ENCODE measurements at places on chromosomes 11 and 22. TPM values are rescaled to one million over a fixed set of nuclear protein-coding genes. Genes with fewer than 3 reads are reported as not detected.

Gene SERGEF
- 32.2 TPM for total RNA-seq

Gene LMO2
- 0.84 TPM for total RNA-seq

Gene B4GALNT4
- 9.4 TPM for total RNA-seq

Gene RFPL3
- total RNA-seq, result not detected

Gene HOATZ
- total RNA-seq, result not detected

Gene API5
- 119 TPM for total RNA-seq

Gene CEND1
- not detected for total RNA-seq

Gene ACCS
- total RNA-seq, result 0.39 TPM

Gene VPS37C
- 15.1 TPM for total RNA-seq

Gene MRPL49
- total RNA-seq, result 68.9 TPM

Gene ATP5MG
- total RNA-seq, result 130 TPM

Gene SLC5A12
- not detected for total RNA-seq

Gene CD3D
- not detected for total RNA-seq

Gene RNF26
- 16.1 TPM for total RNA-seq

Gene LRRC75B
- 0.47 TPM for total RNA-seq

Gene PLAAT4
- total RNA-seq, result 90.7 TPM

Gene TMEM121B
- total RNA-seq, result 0.07 TPM

Gene RFPL1
- total RNA-seq, result not detected

Gene CAPN5
- total RNA-seq, result 13.1 TPM

Gene MS4A10
- not detected for total RNA-seq

Gene CASP4
- 149 TPM for total RNA-seq

Gene GTSE1
- total RNA-seq, result 19.8 TPM

Gene HTR3B
- total RNA-seq, result not detected

Gene DKK3
- total RNA-seq, result 967 TPM

Gene HTR3A
- not detected for total RNA-seq

Gene PRR33
- total RNA-seq, result not detected

Gene MPZL2
- 13.6 TPM for total RNA-seq

Gene HBG2
- total RNA-seq, result not detected

Data from M059J (cell line).